Smooth muscle cell of the umbilical artery (primary cell): ENCODE measurements at places on chromosomes 11 and 22. TPM values are rescaled to one million over a fixed set of nuclear protein-coding genes. Genes with fewer than 3 reads are reported as not detected.

Gene HBG2
- not detected in 2 replicates for total RNA-seq

Gene YPEL4
- total RNA-seq, result 0.23 and 0.89 TPM in 2 replicates

Gene KCNJ11
- not detected in 2 replicates for total RNA-seq

Gene SPTBN2
- 4.2 and 5.7 TPM in 2 replicates for total RNA-seq

Gene OR51B4
- total RNA-seq, result not detected in 2 replicates

Gene CALCB
- total RNA-seq, result not detected in 2 replicates
